ENCODE measurements at places on chromosomes 12 and 14.

DNA sequence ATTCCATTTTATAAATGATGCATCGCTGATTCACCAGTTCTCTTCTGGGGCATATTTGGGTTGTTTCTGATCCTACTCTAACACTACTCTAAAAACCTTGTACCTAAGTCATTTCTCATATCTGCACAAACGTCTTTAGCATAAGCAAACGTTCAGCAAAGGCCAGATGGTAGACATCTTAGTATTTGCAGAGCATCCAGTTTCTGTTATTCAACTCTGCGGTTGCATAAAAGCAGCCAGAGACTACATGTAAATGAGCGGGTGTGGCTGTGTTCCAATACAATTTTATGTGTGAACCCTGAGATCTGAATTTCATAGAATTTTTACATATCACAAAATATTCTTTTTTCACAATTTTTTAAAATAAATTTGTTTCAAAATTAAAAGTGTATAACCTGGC, 22.8 kb upstream of the MMP17 start:
- DNase-seq: no peak

- DNase-seq: no peak
Measured at GRCh38 chr14:55430024-55430690, 10.3 kb downstream of the TBPL2 start.

DNA sequence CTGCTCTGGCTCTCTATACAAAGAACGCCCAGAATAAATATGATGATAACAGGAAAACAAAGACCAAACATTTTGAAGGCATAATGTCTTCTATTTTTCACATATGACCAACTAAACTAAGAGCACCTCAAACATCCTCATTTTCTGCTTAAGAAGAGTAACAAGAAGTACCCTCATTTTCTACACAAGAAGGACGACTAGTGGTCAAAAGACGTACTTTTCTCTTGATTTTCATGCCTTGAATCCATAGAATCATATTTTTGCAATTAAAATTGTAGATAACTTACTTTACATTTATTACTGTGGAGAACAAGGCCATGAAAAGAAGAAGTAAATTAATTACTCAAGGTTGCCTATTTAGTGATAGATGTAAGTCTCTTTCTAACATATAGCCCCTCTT, 358.6 kb downstream of the DUSP6 start:
- DNase-seq: peak; percentile 31

- DNase-seq: no peak
Measured at GRCh38 chr12:131072451-131073230, 118.9 kb downstream of the ADGRD1 start.

- no peak for DNase-seq
Measured at GRCh38 chr12:1220127-1221092, 229.4 kb downstream of the ERC1 start.

DNA sequence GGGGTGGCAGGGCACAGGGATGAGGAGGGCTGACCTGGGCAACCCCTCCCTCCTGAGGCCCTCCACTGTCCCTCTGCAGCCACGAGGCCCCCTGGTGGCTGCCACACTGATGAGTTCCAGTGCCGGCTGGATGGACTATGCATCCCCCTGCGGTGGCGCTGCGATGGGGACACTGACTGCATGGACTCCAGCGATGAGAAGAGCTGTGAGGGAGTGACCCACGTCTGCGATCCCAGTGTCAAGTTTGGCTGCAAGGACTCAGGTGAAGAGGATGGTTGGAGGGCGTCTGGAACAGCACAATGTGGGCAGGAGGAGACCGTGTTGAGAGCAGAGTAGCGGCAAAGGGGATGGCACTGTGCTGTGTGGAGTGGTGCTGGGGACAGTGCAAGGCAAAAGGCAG, 25.7 kb upstream of the LRP1-AS start:
- DNase-seq: no peak

DNA sequence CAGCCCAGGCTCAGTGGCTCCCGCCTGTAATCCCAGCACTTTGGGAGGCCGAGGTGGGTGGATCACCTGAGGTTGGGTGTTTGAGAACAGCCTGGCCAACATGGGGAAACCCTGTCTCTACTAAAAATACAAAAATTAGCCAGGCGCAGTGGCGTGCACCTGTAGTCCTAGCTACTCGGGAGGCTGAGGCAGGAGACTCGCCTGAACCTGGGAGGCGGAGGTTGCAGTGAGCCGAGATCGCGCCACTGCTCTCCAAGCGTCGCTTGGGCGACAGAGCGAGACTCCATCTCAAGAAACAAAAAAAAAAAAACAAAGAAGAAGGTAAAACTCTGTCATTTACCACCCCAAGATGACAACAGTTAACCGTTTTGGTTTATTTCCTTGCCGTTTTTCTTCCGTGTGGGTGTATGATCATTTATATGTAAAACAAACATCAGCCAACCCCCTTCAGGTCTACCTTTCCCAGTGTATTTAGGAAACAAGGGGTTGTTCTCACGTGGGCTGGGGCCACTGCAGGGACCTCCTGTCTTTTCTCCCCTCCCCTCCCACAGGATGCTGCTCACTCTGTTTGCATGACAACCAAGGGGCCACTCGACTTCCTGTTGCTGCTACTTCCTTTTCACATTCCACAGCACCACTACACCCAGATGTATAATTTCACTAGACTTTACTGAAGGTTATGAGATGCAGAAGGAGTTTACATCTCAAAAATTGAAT, 13.6 kb downstream of the TTC9 start:
- no peak for DNase-seq

DNA sequence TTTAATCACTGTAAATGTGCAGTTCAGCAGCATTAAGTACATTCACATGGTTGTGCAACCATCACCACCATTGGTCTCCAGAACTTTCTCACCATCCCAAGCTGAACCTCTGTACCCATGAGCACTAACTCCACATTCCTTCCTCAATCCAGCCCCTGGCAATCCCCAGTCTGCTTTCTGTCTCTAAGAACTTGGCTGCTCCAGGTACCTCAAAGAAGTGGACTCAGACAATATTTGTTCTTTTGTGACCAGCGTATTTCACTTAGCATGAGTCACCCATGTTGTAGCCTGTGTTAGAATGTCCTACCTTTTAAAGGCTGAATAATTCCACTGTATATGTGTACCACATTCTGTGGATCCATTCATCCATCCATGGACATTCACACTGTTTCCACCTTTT, 64.6 kb downstream of the SLC24A4 start:
- DNase-seq: no peak

- peak; percentile 11 for DNase-seq
Measured at GRCh38 chr14:39762576-39763401, 330.6 kb upstream of the FBXO33 start.

GRCh38 chr12:57219993-57220754, 3.6 kb downstream of the NXPH4 start:
- DNase-seq: no peak

DNA sequence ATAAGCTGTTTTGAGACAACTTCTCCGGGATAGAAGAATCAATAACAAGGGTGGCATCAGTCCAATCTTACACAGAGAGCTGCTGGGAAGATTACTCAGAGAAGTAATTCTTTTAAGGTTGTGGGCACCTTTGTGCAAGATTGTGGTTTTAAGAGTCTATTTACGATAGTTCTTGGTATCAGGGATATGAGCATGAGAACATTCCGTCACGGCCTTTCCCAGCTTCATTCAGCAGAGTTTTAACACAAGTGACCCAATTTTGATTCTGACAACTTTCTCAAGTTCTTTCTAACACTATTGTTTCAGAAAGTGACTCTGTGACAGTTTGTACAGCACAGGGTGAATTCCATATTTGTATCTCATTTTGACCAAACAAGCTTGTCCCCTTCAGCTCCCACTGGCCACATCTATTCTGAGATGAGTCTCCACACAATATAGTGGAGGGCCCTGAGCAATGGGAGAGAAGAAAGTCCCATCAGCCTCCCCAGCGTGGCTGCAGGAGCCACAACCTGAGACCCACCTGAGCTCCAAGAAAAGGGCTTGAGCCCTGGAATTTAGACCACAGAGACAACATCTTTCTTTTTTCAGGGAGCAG, 869.2 kb downstream of the TMEM121 start:
- no peak for DNase-seq

- no peak for DNase-seq
Measured at GRCh38 chr14:67733616-67734015, 31.9 kb downstream of the RDH12 start.

DNA sequence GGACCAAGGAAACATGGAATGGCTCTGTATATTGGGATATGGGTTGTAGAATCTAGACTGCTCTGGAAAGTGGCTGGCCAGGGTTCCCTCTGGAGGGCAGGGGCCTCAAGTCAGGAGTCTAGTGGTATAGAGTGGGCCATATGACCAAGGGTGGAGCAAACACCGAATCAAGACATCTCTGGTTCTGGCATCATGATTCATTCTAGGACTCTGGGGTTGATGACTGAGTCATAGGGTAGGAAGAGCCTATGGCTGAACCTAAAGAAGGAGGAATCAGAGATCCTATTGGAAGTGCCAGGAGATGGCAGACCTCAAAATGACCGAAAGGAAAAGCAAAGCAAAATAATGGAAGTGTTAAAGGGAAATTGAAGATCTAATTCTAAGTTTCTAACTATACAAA, 356.4 kb upstream of the PRICKLE1 start:
- no peak for DNase-seq

- DNase-seq: peak; percentile 26
Measured at GRCh38 chr12:124217508-124218242, 77.2 kb upstream of the RFLNA start.

GRCh38 chr12:24118668-24119067, 169.2 kb upstream of the SOX5 start:
- no peak for DNase-seq

DNA sequence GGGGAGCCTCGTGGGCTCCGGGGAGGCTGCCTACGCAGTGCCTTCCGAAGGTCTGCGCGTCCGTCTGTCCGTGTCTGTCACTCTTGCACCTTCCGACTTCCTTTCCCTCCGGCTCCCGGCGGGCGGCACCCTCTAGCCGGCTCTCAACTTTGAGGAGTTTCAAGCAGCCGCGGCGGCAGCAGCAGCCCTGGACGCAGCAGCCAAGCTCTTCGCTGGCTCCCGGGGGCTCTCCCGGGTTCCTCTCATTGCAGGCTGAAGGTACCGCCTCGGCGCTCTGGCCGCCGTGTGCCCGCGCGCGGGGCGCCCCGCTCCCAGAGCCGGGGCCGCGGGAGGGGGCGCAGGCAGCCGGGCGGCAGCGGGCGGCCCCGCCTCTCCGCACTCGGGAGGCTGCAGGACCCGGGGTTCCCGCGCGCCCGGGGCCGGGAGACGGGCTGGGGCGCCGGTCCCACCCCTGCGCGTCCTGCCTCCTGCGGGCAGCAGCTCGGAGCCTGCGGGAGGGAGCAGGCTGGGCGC, at the start of the genes AMIGO2 and PCED1B:
Gene AMIGO2 (minus strand): TSS at position 492 of the 513 bp plus-strand sequence. CDS start 957 bp downstream, outside the sequence.
Gene PCED1B (plus strand): TSS at position 154 of the 513 bp plus-strand sequence. CDS start 155,443 bp downstream, outside the sequence.
- DNase-seq: peak; percentile 40

Data from globus pallidus (tissue), 1 donor.